Thoracic aorta (tissue), 2 donors: ENCODE measurements at places on chromosomes 6 and 20. TPM values are rescaled to one million over a fixed set of nuclear protein-coding genes. Genes with fewer than 3 reads are reported as not detected.
A peak's percentile ranks its signal among the peaks of the same experiment; 100 is the strongest.

The WASF1 gene
- total RNA-seq: 21.8 TPM

The NRSN1 gene
- total RNA-seq: not detected

The TSBP1 gene
- not detected for total RNA-seq

The C6orf132 gene
- total RNA-seq: 2.4 TPM

The TULP4 gene
- 189 TPM for total RNA-seq

The AIF1 gene
- total RNA-seq: 39.6 TPM

The FAM209B gene
- total RNA-seq: not detected

The PGC gene
- not detected for total RNA-seq

GRCh38 chr6:56043076-56043475, 167.7 kb upstream of the BMP5 start:
- no peaks in the 10 kb centered on the region for H3K27me3 ChIP-seq
- DNase-seq: no peak
- peaks cover 8% of the 10 kb centered on the region for H3K4me1 ChIP-seq
- no peak overlapping the region for H3K4me3 ChIP-seq
- H3K36me3 ChIP-seq: no peaks in the 10 kb centered on the region
- no peak overlapping the region for H3K27ac ChIP-seq

DNA sequence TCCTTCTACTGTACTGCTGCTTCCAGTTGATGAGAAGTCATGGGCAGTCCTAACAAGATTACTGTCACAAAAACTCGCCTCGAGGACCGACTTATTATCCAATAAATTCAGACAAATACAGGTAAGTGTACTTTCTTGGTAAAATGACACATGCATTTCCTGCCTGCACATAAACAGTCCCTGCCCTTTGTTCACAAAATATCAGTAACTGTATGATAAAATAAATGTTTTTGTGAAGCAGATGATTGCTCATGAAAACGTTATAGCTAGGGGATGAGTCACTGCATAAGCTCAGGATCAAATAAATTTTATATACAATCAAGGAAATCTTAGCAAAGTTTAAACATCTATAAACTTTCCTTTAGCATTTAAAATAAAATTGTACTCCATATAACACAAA, 164.5 kb upstream of the RIPOR2 start:
- no peak overlapping the region for H3K27ac ChIP-seq
- H3K4me1 ChIP-seq: no peaks in the 10 kb centered on the region
- H3K4me3 ChIP-seq: no peak overlapping the region

- no peaks in the 10 kb centered on the region for H3K4me1 ChIP-seq
- H3K36me3 ChIP-seq: no peaks in the 10 kb centered on the region
- DNase-seq: no peak
- H3K27me3 ChIP-seq: no peaks in the 10 kb centered on the region
- no peak overlapping the region for H3K27ac ChIP-seq
Measured at GRCh38 chr6:51675020-51675921, 412.1 kb downstream of the PKHD1 start.

DNA sequence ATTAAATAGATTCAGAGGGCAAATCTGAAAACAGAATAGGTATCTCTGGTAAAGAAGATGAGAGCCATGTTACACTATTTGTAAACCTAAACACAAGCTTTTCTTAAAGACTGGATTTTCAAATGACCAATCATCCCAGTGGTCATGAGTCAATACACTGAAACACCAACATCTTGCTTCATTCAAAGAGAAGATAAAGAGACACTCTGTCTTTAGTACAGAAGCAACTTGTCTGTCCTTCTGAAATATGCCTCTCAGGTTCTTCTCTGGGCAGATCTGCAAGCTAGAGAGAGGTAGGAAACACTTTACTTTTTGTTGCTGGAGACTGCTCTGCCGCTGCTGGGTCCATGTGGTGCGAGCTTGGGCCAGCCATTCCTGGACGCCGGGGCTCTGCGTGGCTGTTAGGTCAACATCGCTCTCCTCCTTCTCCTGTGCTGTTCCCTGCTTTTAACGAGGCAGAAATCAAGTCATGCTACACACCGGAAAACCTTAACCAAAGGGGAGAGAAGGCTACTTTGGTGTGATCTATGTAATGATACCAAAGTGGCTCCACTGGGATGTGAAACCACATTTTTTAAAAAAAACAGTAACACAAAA, 368.2 kb downstream of the SYNE1 start:
- no peaks in the 10 kb centered on the region for H3K27me3 ChIP-seq
- peaks cover 13% of the 10 kb centered on the region for H3K36me3 ChIP-seq
- H3K27ac ChIP-seq: peak overlapping the region; percentile 79
- peaks cover 53% of the 10 kb centered on the region for H3K4me1 ChIP-seq
- H3K4me3 ChIP-seq: no peak overlapping the region

- H3K4me1 ChIP-seq: peaks cover 5% of the 10 kb centered on the region
- DNase-seq: no peak
- peaks cover 14% of the 10 kb centered on the region for H3K36me3 ChIP-seq
Measured at GRCh38 chr6:13294499-13295069, 33.8 kb downstream of the TBC1D7 start.

DNA sequence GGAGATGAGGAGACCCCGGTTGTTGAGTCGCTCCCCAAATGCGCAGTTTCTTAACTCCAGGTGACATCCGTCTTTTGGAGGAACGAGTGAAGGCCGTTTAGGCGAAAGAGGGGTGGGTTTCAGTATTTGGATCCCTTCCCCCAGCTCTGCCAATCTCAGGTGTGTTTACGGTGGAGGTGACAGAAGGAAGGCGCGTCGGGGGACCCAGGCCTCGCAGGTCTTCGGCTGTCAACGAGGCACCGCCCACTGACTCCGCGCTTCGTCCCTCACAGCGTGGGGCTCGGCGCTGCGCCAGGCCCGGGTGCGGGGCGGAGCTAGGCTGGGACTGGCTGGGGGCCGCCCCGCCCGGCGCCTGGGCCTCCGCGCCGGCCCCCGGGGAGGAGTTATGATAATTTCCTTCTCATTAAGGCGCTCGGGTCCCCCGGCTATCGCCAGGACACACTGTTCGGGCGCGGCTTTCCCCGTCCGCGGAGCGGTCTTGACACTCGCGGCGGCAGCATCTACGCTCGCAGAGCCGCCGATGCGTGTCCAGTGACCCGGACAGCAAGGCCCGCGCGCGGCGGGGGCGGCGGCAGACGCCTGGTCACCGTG, at the start of gene TFAP2C:
Gene TFAP2C, plus strand, starts transcription at position 434 of the 591 bp plus-strand sequence. CDS start 239 bp downstream, outside the sequence.
- no peaks in the 10 kb centered on the region for H3K36me3 ChIP-seq
- peaks cover 10% of the 10 kb centered on the region for H3K27me3 ChIP-seq
- DNase-seq: no peak
- H3K4me1 ChIP-seq: peaks cover 17% of the 10 kb centered on the region
- peak within 1 kb of the TSS; percentile 65 for H3K4me3 ChIP-seq

- no peaks in the 10 kb centered on the region for H3K4me1 ChIP-seq
- no peak overlapping the region for H3K4me3 ChIP-seq
- DNase-seq: no peak
- no peaks in the 10 kb centered on the region for H3K27me3 ChIP-seq
- no peak overlapping the region for H3K27ac ChIP-seq
Measured at GRCh38 chr6:152609125-152609670, 28.0 kb downstream of the SYNE1 start.

DNA sequence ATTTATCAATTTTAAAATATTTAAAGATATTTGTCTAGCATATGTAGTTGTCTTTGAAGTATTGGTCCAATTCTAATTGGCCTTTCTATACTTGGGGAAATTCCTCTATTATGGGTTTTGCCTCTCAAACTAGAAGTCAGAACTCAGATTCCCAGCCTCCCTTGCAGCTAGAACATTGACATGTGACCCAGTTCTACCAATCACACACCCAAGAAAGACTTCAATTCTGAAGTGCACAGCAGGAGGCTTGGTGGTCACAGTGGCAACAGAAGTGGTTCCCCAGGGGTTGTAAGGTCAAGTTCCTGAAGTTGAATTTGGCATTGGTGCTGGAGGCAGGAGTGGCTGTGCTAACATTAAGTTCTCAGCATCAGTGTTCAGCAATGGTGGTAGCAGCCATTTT, 14.8 kb upstream of the FKBP5 start:
- no peaks in the 10 kb centered on the region for H3K36me3 ChIP-seq
- no peaks in the 10 kb centered on the region for H3K4me1 ChIP-seq
- H3K27ac ChIP-seq: no peak overlapping the region
- no peak for DNase-seq

- H3K27ac ChIP-seq: no peak overlapping the region
- H3K27me3 ChIP-seq: no peaks in the 10 kb centered on the region
- peaks cover 4% of the 10 kb centered on the region for H3K4me1 ChIP-seq
- H3K36me3 ChIP-seq: no peaks in the 10 kb centered on the region
Measured at GRCh38 chr6:42105156-42105648, 37.2 kb downstream of the C6orf132 start.

GRCh38 chr6:44430326-44430725, 42.8 kb downstream of the CDC5L start:
- H3K4me3 ChIP-seq: no peak overlapping the region
- H3K27ac ChIP-seq: no peak overlapping the region
- DNase-seq: no peak
- H3K27me3 ChIP-seq: no peaks in the 10 kb centered on the region
- peaks cover 20% of the 10 kb centered on the region for H3K36me3 ChIP-seq

DNA sequence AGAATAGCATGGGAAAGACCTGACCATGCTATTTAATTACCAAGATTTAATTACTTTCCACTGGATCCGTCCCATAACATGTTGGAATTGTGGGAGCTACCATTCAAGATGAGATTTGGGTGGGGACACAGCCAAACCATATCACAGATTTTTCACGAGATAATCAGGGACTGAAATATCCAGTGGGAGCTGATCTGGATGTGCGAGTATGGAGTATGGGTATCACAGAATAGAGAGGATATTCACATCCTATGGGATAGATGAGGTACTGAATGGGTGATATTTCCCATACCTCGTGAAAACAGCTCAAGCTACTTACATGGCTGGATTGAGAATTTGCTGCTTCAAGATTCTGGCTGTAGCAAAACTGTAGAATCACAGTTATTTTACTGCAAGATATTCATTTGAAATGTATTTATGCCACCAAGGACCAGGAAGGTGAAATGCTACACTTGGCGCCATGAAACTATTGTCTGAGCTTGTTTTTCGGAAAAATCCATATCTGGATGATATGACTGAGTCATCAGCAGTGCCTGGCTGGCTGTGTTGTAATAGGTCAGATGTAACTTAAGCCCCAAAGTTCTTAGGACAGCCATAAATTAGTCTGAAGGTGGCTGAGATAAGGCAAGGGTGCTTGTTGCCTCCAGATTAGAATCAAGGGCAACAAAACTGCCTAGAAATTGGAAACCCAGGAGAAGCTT, 29.8 kb downstream of the KCNS1 start:
- DNase-seq: no peak
- H3K27me3 ChIP-seq: no peaks in the 10 kb centered on the region
- no peaks in the 10 kb centered on the region for H3K4me1 ChIP-seq

DNA sequence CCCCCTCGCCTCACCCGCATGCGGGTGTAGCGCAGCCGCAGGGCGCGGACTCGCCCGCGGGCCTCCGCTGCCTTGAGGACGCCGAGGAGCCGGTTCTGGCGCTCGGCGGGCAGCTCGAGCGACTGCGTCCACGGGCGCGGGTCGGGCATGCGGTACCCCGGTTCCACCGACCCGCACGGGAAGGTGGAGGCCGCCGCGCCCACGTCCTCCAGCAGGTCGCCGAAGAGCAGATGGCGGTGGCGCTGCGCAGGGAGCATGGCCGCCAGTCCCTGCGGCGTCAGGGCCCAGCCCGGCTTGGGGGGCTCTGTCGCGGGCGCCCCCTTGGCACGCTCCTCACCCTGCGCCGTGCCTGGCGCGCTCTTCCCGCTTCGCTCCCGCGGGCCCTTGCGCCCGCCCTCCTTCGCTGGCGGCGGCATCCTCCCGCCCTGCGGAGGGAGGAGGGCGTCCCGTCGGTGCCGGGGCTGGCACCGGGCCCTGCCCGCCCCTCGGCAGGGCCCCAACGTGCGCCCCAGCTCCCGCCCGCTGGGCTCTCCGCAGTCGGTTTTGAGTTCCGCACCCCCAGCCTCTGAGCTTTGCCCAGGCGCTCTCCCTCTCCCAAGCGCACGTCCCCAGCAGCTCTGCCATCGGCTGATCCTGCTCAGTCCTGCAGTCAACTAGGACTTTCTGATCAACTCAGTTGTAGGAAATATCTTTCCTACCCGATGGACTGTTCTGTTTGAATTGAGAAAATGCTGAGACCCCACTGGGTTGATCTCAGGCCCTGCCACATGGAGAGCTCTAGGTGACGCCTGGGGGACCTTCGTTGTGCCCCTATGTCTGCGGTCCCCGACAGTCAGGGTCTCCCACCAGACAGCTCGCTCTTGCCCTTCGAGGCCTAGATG, at the start of gene LKAAEAR1:
Gene LKAAEAR1, minus strand, starts transcription at position 595 of the 881 bp plus-strand sequence. Its CDS starts 179 bp downstream, at position 416.
- peak within 1 kb of the TSS; percentile 75 for H3K4me3 ChIP-seq
- H3K4me1 ChIP-seq: peaks cover 12% of the 10 kb centered on the region
- H3K27ac ChIP-seq: no peak within 1 kb of the TSS
- DNase-seq: no peak
